Mesangial cell (primary cell): ENCODE measurements at places on chromosomes 13 and 19. TPM values are rescaled to one million over a fixed set of nuclear protein-coding genes. Genes with fewer than 3 reads are reported as not detected.

ABCA7 gene
- total RNA-seq = 25.1 and 37.0 TPM in 2 replicates

SPINT2 gene
- 234 and 512 TPM in 2 replicates for total RNA-seq

C2CD4C gene
- under 0.01 TPM in 1 of 2 replicates, not detected in the other for total RNA-seq

NCAN gene
- not detected in 2 replicates for total RNA-seq

PSG1 gene
- total RNA-seq = not detected in 2 replicates

KLK2 gene
- total RNA-seq = not detected in 2 replicates

HS6ST3 gene
- total RNA-seq = under 0.01 TPM in 2 replicates

CYP4F8 gene
- total RNA-seq = not detected in 2 replicates

MYO1F gene
- total RNA-seq = 0.25 TPM in 1 of 2 replicates, not detected in the other

PRODH2 gene
- total RNA-seq = not detected in 2 replicates

CERS1 gene
- total RNA-seq = 0.81 and 2.8 TPM in 2 replicates

DLL3 gene
- 1.9 and 2.8 TPM in 2 replicates for total RNA-seq

HCN2 gene
- 1.1 and 2.8 TPM in 2 replicates for total RNA-seq

NR2F6 gene
- 90.0 and 128 TPM in 2 replicates for total RNA-seq

KLK15 gene
- total RNA-seq = not detected in 2 replicates

RHPN2 gene
- 11.1 and 23.7 TPM in 2 replicates for total RNA-seq

CNN2 gene
- 407 and 539 TPM in 2 replicates for total RNA-seq

TEAD2 gene
- 56.5 and 59.7 TPM in 2 replicates for total RNA-seq

ASF1B gene
- 7.9 and 97.4 TPM in 2 replicates for total RNA-seq

CYP2A7 gene
- total RNA-seq = not detected in 2 replicates

GPC5 gene
- total RNA-seq = 0.63 and 0.98 TPM in 2 replicates

MAP2K2 gene
- total RNA-seq = 157 and 238 TPM in 2 replicates

DZIP1 gene
- total RNA-seq = 22.7 and 33.5 TPM in 2 replicates

HMGB1 gene
- total RNA-seq = 86.8 and 292 TPM in 2 replicates

GSX1 gene
- total RNA-seq = not detected in 2 replicates

CCDC122 gene
- 2.0 and 2.4 TPM in 2 replicates for total RNA-seq

CCDC61 gene
- 10.3 and 15.5 TPM in 2 replicates for total RNA-seq

POU2F2 gene
- 0.38 and 0.98 TPM in 2 replicates for total RNA-seq

SHFL gene
- 7.5 and 21.2 TPM in 2 replicates for total RNA-seq

PPM1N gene
- 1.0 TPM in 1 of 2 replicates, not detected in the other for total RNA-seq

ZNF626 gene
- total RNA-seq = 4.6 and 5.5 TPM in 2 replicates

ZNF253 gene
- 3.2 and 3.9 TPM in 2 replicates for total RNA-seq

ICAM4 gene
- 0.33 and 1.1 TPM in 2 replicates for total RNA-seq

CHERP gene
- total RNA-seq = 11.7 and 12.3 TPM in 2 replicates

SMG9 gene
- 15.2 and 17.7 TPM in 2 replicates for total RNA-seq

ZNF600 gene
- total RNA-seq = 2.0 and 3.9 TPM in 2 replicates

DMKN gene
- total RNA-seq = 29.5 and 70.4 TPM in 2 replicates
